ENCODE measurements at places on chromosomes 13 and 19.

DNA sequence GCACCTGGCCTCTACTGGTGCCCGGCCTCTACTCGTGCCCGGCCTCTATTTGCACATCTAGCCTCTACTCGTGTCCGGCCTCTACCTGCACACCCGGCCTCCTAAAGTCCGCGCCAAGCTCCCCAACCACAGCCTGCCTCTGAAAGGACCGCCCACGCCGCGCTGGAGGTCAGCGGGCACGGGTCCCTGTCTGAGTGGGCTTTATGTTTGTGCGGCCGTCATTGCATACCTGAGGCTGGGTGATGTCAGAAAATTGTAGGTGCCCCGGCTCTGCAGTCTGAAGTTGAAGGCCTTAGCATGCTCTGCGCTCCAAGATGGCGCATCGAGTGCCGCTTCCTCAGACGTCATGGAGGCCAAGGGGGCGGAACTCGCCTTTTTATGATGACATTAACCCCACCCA lies 1.1 kb downstream of the ZNF135 start:
- no peak for DNase-seq

- DNase-seq, result no peak
Measured at GRCh38 chr19:30529876-30530275, 157.7 kb downstream of the ZNF536 start.

- no peak for DNase-seq
Measured at GRCh38 chr19:52028780-52029123, 573 bp upstream of the ZNF614 start.

DNA sequence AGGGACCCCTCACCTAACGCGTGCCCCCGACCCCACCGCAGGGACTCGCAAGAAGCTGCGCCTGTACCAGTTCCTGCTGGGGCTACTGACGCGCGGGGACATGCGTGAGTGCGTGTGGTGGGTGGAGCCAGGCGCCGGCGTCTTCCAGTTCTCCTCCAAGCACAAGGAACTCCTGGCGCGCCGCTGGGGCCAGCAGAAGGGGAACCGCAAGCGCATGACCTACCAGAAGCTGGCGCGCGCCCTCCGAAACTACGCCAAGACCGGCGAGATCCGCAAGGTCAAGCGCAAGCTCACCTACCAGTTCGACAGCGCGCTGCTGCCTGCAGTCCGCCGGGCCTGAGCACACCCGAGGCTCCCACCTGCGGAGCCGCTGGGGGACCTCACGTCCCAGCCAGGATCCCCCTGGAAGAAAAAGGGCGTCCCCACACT lies 4.7 kb upstream of the MYBPC2 start:
- DNase-seq, result peak; percentile 49

DNA sequence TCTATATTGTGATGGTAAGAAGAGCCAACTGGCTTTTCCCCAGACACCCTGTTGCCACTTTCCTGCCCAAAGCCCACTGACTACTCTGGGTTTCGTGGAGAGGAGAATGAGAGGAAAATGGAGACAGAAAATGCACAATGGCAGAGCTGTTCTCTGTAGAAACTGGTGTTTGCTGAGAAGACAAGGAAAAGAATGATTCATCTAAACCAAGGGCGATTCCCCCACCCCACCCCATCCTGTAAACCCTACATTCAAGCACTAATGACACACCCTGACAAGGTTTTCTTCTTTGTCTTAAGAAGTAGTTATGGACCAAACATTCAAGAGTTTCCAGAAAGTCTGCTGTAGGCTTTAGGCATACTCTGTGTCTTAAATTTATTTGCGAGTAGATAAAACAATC lies 68.8 kb downstream of the DOCK9 start:
- no peak for DNase-seq

DNA sequence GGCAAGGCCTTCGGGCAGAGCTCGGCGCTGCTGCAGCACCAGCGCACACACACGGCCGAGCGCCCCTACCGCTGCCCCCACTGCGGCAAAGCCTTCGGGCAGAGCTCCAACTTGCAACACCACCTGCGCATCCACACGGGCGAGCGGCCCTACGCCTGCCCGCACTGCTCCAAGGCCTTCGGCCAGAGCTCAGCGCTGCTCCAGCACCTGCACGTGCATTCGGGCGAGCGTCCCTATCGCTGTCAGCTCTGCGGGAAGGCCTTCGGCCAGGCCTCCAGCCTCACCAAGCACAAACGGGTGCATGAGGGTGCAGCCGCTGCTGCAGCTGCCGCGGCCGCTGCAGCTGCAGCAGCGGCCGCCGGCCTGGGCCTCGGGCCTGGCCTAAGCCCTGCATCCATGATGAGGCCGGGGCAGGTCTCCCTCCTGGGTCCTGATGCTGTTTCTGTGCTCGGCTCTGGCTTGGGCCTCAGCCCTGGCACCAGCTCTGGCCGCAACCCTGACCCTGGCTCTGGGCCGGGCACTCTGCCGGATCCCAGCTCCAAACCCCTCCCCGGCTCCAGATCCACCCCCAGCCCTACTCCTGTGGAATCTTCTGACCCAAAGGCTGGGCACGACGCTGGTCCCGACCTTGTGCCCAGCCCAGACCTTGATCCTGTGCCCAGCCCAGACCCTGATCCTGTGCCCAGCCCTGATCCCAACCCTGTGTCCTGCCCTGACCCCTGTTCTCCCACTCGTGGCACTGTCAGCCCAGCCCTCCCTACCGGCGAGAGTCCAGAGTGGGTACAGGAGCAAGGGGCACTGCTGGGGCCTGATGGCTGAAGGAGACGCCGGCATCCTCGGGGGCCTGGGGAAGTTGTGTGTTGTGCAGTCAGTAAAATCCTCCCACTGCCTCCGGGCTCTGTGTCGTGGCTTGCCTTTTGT lies 2.0 kb upstream of the MCOLN1 start:
- DNase-seq, result no peak

DNA sequence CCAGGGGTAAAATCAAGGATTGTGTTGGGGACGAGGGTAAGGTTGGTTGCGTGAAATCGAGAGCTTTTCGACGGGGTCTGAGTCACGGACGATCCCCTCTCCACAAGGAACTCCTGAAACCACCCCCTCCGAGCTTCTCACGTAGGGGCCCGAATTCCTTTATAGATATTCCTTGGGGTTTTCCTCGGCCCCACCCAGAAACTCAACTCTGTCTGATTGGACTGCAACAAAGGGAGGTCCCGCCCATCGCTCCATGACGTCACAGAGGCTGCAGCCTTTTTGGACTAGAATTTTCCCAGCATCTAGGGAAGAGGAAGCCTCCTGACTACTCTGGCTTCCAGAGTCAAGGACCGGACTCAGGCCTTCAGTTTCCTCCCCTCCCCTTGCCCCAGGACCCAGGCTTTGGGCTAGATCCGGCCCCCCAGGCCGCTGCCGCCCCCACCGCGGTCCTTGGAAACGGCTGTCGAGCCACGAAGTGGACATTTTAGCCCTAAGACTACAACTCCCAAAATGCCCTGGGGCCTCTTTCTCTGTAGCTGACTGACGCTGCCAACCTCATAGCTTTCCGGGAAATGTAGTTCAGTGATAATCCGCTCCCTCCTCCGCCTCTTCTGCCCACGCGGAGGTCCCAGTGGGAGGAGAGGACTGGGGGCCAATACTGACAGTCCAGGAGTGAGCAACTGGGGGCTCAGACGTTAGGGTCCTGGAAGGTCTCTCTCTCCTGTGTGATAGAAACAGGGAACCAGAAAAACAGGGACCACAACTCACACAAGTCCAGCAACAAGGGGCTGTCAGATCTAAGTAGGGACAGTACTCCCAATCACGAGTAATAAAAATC lies at the start of gene IZUMO1:
Gene IZUMO1 (minus strand): TSS at position 172 of the 838 bp plus-strand sequence. CDS start 1,050 bp downstream, outside the sequence.
- peak; percentile 70 for DNase-seq

GRCh38 chr13:86608701-86609100 lies 809.5 kb upstream of the SLITRK6 start:
- DNase-seq, result no peak

GRCh38 chr13:85537601-85538000 lies 261.6 kb downstream of the SLITRK6 start:
- no peak for DNase-seq

DNA sequence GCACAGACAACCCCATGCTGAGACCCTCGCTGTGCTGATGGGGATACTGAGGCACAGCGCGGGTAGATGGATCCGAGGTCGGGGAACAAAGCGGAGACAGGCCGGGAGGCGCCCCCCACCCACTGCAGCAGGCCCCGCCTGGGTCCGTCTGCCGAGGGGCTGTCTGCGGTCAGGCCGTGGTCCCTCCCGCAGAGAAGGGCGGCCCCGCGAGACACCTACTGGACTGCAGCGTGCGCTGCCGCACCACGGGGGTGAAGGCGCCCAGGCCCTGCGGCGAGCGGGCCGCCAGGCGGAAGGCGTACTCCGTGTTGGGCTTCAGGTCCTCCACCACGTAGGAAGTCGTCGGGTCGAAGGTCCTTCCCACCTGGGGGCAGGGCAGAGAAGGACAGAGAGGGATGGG lies 101.9 kb downstream of the PTPRS start:
- DNase-seq, result no peak

GRCh38 chr13:102838982-102839381 lies 6.8 kb upstream of the ERCC5 start:
- no peak for DNase-seq

DNA sequence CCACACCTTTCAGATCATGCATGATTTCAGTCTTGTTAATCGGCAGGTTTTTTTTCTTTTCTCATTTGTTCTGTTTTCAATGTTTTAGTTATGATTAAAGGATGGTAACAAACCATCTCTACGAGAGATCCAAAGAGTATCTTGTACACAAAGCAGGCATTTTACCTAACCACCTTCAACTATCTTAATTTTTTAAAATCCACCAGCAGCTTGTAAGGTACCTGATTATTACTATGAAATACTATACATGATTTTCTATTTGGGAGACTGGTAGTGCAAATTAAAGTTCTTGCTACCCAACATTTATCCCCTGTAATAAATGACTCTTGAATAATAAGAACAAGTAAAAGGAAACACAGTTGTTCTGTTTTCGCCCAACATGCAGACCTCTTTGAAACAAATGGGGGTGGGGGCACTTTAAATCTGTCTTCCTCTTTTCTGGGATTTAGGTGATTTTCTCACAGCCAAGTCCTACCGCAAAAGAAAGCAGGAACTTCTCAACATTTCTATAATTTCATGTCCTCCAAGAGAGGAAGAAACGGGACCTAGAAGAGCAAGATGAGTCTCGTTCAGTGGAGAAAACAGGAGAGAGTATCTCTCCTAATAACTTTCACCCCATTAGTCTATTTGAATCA lies 3.6 kb downstream of the POU4F1 start:
- no peak for DNase-seq

DNA sequence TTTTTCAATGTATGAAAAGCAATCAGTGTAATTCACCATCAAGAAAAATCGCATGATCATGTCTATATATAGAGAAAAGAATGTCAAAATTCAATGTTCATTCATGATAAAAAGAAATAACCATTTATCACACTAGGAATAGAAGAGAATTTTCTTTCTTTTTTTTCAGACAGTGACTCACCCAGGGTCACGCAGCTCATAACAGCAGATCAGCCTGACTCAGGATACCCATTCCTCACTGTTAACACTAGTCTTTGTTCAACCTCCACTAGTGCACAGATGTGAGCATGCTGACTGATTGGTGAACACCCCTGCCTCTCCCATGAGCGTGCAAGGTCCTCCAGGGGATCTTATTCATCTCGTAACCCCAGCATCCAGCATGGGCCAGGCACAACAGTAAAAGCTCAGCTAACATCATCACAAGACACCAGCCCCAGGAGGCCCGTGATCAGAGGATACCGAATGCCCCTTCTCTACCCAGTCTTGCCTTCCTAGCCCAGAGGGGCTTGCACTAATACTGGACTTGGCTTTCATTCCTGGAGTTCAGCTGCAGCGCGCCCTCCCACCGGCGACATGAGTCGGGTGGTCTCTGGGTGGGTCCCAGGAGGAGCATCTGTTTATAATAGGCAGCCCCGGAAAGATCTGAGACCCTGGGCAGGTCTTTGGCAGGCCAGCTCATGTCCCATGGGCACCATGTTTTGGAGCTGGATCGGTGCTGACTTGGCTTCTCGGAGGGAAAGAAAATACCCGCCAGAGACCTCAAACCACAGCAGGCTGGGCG lies 539.5 kb upstream of the SLC10A2 start:
- DNase-seq, result no peak

DNA sequence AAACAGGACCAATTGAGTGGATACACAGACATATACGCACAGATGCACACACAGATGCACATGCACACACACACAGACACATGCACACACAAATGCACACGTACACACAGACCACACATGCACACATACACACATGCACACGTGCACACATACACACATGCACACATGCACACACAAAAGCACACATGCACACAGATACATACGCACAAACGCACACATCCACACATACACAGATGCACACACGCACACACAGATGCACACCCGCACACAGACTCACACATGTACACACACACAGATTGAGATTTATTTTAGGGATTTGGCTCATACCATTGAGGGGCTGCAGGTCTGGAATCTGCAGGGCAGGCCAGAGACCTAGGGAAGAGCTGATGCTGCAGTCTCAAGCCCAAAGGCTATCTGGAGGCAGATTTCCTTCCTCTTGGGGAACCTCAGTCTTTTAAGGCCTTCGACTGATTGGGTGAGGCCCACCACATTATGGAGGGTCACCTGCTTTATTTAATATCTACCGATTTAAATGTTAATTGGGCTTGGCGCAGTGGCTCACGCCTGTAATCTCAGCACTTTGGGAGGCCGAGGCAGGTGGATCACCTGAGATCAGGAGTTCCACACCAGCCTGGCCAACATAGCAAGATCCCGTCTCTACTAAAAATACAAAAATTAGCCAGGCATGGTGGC lies 22.6 kb downstream of the TMPRSS9 start:
- no peak for DNase-seq

- no peak for DNase-seq
Measured at GRCh38 chr13:113413898-113414282, 39.4 kb downstream of the ADPRHL1 start.

GRCh38 chr19:19094513-19094912 lies 30.7 kb downstream of the SLC25A42 start:
- DNase-seq, result no peak

GRCh38 chr13:42367831-42368230 lies 95.9 kb downstream of the AKAP11 start:
- no peak for DNase-seq

GRCh38 chr19:6086068-6086788 lies 24.1 kb downstream of the RFX2 start:
- DNase-seq, result no peak

DNA sequence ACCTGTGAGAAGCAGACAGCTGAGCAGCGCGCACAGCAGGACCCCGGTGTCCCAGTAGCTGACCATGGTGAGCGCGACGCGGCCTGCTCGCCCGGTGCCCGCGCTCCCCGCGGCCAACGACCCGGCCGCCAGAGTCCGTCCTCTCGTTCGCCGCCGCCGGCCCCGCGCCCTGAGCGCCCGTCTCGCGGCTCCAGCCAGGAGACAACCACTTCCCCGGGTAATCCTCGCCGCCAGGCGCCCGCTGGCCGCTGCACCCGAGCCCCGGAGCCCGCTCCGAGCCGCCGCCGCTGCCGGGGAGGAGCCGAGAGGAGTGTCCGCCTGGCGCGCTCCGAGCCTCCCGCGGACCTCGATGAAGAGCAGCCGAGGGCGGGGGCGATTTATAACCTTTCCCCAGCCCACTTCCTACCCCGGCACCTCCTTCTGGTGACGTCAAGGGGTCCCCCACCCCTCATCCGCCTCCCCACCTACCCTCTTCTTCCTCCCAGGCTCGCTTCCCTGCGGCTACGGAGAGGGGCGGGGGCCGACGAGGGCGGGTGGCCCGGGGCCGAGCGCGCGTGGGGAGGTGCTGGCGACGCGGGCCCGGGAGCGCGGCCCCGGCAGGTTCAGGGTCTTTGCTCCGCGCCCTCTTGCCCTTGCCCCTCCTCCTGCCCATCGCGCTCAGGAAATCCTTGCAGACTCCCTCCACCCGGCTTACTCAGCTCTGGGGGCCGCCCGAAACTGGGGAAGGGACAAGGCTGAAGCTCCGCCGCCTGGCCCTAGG lies at the start of gene FLT1:
Gene FLT1 (minus strand): TSS at position 351 of the 760 bp plus-strand sequence. CDS start 285 bp downstream, at position 66.
- DNase-seq, result no peak

GRCh38 chr19:35719402-35720162 lies 1.8 kb downstream of the KMT2B start:
- no peak for DNase-seq
